ENCODE measurements at places on chromosomes 1 and 21.

- no peak for DNase-seq
Measured at GRCh38 chr1:157157501-157158190, 19.5 kb upstream of the ETV3 start.

GRCh38 chr1:220887520-220888416 lies 8.5 kb downstream of the HLX start:
- DNase-seq = no peak

DNA sequence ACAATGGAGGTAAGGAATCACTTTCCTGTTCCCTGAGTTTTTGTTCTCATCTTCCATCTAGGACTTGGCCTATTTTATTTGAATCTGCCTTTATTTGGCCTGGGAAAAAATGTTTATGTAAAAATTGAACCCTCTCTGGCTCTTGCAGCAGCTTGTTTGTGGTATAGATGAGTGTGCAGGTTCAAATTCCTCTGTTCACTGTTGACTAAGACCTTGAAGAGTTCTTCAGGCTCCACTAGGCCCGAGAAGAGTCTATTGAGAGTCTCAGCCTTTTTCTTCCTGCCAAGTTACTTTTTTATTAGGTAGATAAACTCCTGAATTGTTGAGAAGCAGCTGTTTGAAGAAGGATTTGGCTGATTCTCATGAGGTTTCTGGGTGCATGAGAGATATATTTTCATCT lies 248.8 kb upstream of the ADGRL2 start:
- no peak for DNase-seq

- DNase-seq = no peak
Measured at GRCh38 chr1:34500451-34500850, 254.4 kb upstream of the GJB5 start.
